Activated CD4-positive, alpha-beta T cell treated with anti-CD3 and anti-CD28 coated beads, Interleukin-10, Interleukin-2, amounts not matched to agents 100 ng/mL and 50 ng/mL, durations not matched to agents 16 hours and 8 hours (primary cell): ENCODE measurements at places on chromosomes 7 and 10.

- DNase-seq: no peak
These were observed 32.9 kb upstream of the AKR1C2 start for GRCh38 chr10:5036511-5036910.

GRCh38 chr7:139696552-139696951, 81.2 kb downstream of the HIPK2 start:
- DNase-seq: no peak

DNA sequence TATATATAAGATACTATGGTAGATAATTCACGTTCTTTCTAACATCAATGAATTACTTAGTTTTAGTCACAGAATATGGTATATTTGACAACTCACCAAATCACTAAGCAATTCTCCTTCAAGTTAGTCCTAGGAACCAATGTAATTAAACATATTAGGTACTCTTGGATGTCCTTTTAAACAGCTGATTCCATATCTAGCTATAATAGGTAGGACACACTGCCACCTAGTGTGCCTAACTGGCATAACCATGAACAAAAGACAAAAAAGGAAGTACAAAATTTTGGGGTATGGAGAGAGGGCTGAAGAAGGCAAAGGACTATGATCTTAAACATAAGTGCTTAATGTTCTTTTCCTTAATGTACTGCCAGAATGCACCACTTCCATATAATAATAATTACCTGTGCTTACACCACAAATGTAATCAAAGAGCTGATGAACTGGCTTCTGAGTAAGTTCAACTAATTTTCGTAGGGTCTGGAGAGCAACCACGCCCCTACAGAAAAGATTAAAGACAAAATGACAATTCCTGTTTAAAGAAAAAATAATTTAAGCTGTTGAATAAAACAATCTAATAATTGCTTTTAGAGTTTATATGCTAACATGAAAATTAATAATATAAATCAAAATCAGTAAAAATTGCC, 28.7 kb downstream of the PNPLA8 start:
- peak; percentile 53 for DNase-seq

GRCh38 chr10:120221873-120222485, 235.0 kb upstream of the PLPP4 start:
- peak; percentile 58 for DNase-seq

GRCh38 chr7:50342616-50343114, 38.1 kb downstream of the IKZF1 start:
- peak; percentile 79 for DNase-seq

DNA sequence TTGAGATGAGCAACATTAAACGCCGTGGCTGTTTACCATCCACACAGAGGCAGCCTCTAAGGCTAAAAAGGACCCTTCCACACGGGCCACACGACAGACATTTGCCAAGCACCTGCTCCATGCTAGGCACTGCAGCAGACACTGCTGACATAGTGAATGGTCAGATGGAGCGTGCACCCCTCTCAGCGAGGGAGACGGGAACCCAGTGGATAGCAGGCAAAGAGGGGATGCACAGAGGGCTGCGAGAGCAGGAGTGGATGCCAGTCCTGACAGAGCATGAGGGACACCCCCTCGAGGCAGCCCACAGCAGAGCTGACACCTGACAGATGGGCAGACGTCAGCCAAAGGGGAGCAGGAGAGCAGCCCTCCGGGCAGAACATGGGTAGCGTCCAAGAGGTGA, 5.6 kb upstream of the STK32C start:
- no peak for DNase-seq

- no peak for DNase-seq
These were observed 417.9 kb downstream of the AUTS2 start for GRCh38 chr7:70016044-70016770.

DNA sequence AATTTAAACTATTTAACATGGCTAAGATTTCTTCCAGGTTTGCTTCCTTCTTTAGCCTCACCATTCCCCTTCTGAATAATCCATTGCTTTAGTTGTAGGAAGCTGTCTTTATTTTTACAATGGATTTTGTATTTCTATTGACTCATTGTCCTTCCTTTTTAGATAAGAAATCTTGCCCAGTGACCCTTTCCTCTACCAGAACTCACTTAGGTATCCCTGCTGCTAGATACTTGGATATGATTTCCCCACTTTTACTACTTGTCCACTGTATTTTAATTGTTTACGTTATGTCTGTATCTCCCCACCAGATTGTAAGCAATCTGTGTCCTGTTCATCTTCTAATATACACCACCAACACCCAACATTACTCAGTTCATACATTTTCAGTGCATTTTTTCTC, 47.7 kb upstream of the MDFIC start:
- no peak for DNase-seq

- peak; percentile 92 for DNase-seq
These were observed 1.8 kb downstream of the C10orf95 start for GRCh38 chr10:102449321-102450123.

- no peak for DNase-seq
These were observed 28.0 kb upstream of the KPNA7 start for GRCh38 chr7:99235925-99236324.

- no peak for DNase-seq
These were observed 8.6 kb downstream of the ZNF467 start for GRCh38 chr7:149764481-149765398.

- no peak for DNase-seq
These were observed at the start of gene ANTXRL for GRCh38 chr10:46286991-46287693. Gene ANTXRL, plus strand, starts transcription at chr10:46286997. Its CDS starts 266 bp downstream, at chr10:46287263.

DNA sequence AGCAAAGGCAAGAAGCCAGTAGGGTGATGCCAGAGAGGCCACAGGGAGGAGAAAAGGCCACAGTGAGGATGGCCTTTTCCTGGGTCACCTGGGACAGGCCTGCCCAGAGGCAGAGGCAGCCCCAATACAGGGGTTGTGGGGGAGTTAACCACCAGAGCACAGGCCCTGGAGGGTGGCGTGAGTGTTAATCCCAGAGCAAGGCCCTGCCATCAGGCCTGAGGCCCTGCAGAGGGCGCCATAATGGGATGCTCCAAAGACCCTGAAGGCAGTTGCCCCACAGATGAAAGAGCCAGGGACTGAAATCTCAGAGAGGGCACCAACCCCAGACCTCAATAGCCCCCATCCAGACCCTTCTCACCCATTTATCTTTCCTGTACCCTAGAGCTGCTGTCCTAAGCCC, 23.9 kb downstream of the SLC13A4 start:
- peak; percentile 5 for DNase-seq

DNA sequence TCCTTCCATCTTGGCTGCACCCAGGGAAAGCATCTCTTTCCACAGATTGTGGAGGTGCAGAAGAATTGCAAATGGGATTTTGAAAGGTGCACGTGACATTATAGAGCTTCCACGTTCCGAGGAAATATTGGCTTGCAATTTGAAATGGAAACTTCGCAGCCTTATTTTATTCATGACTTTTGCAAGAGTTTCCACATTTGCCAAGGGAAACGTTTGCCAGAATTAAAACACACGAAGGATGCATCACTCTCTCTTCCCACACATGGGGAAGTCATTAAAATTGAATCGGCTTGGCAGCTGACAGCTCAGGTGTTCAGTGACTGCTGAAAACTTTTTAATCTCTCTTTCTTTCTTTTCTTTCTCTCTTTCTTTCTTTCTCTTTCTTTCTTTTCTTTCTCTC, 475.4 kb upstream of the IGFBP3 start:
- DNase-seq: no peak

GRCh38 chr10:63699785-63700613, 178.8 kb downstream of the REEP3 start:
- peak; percentile 63 for DNase-seq

GRCh38 chr7:6139189-6139996, 108.2 kb downstream of the ANKRD61 start:
- no peak for DNase-seq

DNA sequence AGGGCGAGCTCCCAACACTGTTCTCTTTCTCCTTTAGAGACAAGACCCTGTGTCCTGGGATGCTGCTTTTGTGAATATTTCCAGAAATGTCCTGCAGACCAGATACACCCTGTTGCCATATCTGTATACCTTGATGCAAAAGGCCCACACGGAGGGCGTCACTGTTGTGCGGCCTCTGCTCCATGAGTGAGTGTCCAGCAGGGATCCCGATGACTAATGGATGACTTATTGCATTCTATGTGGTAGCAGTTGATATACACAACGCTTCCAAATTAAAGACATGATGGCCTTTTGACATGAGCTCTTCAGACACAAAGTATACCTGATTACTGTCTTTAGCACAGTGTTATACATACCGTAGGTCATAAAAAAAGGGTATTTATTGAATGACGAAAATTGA, 45.0 kb upstream of the MGAM2 start:
- DNase-seq: no peak

GRCh38 chr10:48363617-48364355, 57.3 kb downstream of the MAPK8 start:
- DNase-seq: peak; percentile 56

DNA sequence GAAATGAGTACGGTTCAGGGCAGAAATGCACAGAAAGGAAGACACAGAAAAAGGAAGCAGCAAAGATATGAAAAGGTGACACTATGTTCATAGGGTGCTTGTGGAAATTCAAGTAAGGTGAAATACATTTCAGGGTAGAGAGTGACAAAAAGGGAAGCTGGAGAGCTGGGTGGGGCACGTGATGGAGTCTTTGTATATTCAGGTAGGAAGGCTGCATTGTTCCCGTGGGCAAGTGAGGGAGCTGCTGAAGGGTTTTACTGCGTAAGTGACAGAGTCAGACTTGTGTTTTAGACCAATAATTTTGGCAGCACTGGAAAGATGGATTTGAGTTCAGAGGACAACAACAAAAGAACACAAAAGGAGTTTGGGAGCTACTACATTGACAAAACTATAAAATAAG, 35.3 kb upstream of the ANK3 start:
- DNase-seq: no peak

GRCh38 chr10:93435621-93436397, 46.3 kb downstream of the MYOF start:
- no peak for DNase-seq
